ENCODE measurements at places on chromosomes 5 and 9.

GRCh38 chr5:73250645-73251044 is 77.7 kb downstream of the TMEM174 start:
- DNase-seq = no peak

GRCh38 chr5:96432216-96433065 is 607 bp downstream of the PCSK1 start:
- DNase-seq = no peak

- no peak for DNase-seq
Observed at GRCh38 chr5:156920042-156920860, 42.8 kb downstream of the TIMD4 start.

DNA sequence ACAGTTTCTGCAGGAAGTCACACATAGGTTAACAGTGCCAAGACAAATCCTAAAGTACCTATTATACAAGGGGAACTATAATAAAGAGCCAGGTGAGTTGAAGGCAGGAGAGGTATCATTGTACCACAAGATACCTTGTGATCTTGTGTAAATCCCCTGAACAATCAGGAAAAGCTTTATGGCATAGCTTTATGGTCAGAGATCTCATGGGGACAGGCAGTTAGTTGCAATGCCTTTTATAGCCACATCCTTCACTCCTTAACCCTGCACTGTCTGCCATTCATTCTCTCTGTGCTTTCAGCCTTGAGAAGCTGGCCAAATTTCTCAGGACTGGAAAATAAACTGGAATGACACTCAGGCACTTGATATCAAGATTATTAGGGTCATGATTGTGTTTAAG is 97.0 kb downstream of the GHR start:
- no peak for DNase-seq

Data from iPS DF 6.9 (cell line).